ENCODE measurements at places on chromosomes 11 and 22.

- peak; percentile 42 for DNase-seq
Observed at GRCh38 chr11:108084811-108085210, 36.6 kb upstream of the ACAT1 start.

DNA sequence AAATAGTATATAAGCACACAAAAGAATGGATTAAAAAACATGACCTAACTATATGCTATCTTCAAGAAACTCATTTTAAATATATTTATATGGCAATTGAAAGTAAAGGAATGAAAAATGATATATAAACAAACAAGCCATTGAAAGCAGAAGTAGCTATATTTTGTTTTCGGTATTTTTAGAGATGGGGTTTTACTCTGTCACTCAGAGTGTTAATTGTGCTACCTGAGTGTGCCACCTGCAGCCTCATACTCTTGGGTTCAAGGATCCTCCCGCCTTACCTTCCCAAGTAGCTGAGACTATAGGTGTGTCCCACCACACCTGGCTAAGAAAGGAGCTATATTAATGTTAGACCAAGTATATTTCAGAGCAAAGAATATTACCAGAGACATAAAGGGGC lies 624.1 kb downstream of the BUD13 start:
- no peak for DNase-seq

DNA sequence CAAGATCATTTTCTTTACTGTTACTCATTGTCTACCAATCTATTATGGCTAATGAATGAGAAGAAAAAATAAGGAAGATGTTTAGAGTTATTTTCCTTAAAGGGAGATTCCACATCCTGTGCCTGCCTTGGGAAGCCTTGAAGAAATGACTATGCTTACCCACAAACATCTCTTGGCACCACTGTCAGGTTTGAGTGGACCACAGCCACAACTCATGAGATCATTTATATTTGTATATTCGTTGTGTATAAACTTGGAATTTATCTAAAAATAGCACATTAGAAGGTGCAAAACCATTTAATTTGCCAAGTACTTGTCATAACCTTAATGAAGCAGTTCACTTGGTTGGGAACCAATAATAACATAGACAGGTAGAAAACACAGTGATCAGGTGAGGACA lies 740.8 kb downstream of the DLG2 start:
- DNase-seq, result peak; percentile 41

DNA sequence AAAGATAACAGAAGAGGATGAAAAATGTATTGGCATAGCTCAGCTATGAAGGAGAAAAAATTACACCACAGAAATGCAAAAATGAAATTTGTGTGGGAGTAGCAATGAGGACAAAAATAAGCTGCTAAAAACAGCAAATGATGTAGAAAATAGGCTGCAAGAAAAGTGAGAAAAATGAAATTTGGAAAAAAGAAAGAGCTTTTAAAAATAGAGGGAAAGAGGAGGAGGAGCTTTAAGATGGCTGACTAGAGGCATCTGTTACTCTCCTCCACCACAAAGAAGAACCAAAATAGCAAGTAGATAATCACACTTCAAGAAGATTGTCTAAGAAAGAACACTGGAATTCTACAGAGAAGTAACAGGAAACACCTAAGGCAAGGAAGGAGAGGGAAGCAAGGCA lies 23.7 kb upstream of the OR5AN1 start:
- DNase-seq, result no peak

DNA sequence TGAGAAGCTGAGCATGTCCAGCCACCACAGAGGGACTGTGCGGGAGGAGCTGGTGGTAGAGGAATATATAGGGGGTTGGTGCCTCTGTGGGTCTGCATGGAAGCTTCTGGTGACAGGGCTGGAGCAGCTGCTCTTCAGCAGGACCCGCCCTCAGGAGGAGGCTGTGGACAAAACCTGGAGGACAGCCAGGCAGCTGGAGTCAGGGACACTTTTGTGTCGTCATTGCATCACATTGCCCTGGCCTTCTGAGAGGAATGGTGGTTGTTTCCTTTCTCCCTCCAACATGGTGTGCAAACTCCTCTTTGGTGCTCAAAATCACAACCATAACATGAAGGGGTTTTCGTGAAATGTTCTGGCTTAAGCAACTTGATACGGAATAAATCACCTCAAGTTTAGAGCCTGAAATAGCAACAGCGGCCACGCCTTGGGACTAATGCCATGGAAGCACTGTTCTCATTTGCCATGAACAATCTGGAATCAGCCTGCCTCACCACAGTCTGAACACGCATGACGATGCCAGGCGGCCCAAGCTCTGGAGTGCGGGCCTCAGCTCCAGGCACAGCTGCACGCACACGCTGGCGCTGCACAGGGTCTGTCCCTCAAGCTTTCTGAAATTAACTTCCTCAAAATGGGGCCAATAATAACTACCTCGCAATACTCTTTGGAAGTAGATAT lies 17.1 kb upstream of the CSRP3 start:
- DNase-seq, result no peak

GRCh38 chr22:21650823-21651520 lies 8.9 kb downstream of the SDF2L1 start:
- no peak for DNase-seq

DNA sequence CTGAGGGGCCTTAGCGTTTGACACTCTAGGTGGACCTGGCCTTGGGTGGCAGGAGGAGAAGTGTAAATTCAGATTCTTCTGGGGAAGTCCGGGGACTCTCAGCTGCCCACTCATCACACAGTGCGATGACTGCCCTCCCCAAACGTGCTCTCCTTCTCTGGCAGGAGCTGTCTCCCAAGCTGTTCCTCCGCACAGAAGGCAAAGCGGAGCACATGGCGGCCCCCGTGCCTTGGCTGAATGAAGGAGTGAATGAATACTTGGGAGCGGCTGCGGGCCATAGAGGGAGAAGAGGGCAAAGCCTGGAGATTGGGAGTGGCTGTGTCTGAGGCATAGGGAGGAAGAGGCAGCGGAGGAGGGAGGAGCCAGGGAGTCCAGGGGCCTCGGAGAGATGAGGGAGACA lies 6.9 kb upstream of the NAA40 start:
- DNase-seq, result no peak

DNA sequence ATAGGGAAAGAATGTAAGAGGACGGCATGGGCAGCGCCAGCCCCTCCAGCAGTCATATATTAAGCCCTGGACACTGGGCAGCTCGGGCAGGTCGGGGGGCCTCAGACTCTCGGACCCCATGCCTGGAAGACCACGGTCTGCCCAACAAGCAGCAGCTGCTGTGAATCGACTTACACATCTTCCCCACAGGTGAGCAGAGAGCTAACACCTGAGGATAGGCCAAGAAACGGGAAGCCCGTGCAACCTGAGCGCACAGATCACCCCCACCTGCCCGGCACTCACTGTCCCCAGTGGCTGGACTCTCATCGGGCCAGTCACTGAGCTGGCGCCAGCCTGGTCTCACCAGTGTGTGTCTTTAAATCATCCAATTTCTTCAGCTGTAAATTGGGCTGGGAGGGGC lies 4.7 kb upstream of the TCF20 start:
- no peak for DNase-seq

DNA sequence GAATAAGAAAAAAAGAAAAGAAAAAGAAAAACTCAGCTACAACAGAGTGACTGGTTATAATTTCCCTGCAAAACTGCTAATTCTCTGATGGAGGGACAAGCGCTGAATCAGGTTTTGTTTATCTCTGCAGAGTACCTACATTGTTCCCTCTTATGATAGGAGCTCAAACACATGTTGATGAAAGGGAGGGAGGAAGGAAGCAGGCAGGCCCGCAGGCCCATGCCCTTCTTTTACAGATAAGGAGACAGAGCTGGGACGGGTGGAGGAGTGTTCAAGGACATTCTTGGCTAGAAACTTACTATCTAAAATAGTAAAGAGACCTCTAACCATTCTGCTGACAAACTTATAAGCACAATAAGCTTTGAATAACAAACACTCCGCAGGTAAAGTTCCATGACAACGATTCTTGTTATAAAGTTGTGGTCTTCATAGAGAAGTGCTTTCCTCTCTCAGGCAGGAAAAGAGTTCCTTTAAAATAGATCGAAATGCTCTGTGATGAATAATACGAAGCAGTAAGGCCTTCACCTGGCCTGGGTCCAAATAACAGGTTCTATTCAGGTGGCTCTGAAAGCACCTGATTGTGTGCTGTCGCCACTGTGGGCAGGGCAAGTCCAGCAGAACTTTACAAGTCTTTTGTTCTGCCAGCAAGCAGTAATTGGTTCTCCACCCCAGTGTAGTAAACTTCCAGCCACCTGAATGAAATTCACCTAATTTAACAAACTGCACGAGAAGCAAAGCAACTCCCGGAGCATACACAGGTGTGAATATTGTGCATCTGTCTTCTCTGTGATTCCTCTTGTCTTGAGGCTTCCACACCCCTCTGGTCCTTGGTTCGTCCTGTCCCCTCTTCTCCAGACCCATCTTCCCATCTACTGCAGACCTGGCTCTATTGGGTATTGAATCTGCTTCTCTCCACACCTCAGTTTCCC lies 15.3 kb upstream of the MICAL2 start:
- no peak for DNase-seq

DNA sequence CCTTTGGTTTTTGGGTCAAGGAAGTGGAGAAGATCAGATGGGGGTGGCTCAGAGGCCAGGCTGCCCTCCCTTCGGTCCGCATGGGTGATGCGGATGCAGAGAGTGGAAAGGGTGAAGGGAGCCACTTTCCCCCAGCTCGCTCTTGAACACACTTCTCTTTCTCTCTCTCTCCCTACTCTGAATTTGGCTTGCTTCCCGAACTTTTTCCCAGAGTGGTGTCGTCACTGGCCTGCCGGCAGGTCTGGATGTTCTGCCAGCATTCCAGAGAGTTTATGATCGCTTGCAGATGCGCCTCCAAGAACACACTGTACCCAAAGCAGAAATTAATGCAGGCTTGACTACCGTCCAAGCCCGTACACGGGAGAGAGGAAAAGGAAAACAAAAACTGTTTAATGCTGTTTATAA lies 103.2 kb downstream of the ZBTB16 start:
- peak; percentile 100 for DNase-seq

DNA sequence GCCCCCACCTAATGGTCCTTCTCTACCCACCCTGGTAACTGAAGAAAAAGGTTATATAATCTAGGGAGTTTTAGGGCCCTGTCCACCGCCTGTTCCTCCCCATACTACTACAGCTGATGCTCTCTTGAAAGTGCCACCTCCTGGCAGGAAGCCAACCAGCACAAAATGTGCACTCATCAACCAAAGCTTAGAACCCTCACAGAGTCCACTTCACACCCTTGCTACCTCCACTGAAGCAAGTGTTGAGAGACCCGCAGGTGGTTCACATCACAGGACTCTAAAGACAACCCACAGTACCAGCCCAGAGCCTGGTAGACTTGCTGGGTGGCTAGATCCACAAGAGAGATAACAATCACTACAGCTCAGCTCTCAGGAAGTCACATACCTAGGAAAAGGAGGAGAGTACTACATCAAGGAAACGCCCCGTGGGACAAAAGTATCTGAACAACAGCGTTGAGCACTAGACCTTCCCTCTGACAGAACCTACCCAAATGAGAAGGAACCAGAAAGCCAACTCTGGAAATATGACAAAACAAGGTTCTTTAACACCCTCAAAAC lies 17.5 kb upstream of the OR10W1 start:
- DNase-seq, result no peak

Measured in fibroblast of gingiva (primary cell).